ENCODE measurements at places on chromosomes 7 and 10.
A peak's percentile ranks its signal among the peaks of the same experiment; 100 is the strongest.

- peak; percentile 3 for DNase-seq
Observed at GRCh38 chr7:31633894-31634494, 53.0 kb upstream of the PPP1R17 start.

GRCh38 chr10:7662522-7662921, 4.2 kb downstream of the ITIH5 start:
- no peak for DNase-seq

- DNase-seq: no peak
Observed at GRCh38 chr10:117421985-117422384, 46.7 kb upstream of the PDZD8 start.

- DNase-seq: no peak
Observed at GRCh38 chr7:43078794-43079193, 33.7 kb upstream of the HECW1 start.

DNA sequence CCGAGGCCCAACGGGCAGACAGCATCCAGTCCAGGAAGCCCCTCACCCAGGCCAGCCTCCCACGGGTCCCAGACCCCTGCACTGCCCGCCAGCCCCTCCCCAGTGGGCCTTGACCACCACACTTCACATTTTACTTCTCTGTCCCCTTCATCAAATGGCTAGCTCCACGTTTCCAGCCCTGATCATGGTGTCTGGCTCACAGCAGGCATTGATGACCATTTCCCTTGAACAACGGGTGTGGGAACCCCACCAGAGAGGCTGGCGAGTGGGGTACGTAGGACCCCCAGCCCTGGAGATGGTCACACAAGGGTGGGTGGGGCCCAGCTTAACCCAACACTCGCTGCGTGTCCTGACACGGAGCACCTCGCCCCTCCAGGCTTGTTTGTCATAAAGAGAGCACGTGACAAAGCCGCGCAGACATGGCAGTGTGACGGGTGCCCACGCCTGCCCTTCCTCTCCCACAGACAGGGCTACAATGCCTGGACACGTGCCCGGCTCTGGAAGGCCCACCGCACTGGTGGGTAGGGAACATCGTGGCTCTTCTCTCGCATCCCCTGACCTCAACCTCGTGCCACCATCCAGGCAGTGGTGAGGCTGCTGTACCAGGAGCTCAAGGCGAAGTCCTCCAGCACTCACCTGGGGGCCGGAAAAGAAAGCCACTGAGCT, 267.7 kb downstream of the MAD1L1 start:
- DNase-seq: no peak

DNA sequence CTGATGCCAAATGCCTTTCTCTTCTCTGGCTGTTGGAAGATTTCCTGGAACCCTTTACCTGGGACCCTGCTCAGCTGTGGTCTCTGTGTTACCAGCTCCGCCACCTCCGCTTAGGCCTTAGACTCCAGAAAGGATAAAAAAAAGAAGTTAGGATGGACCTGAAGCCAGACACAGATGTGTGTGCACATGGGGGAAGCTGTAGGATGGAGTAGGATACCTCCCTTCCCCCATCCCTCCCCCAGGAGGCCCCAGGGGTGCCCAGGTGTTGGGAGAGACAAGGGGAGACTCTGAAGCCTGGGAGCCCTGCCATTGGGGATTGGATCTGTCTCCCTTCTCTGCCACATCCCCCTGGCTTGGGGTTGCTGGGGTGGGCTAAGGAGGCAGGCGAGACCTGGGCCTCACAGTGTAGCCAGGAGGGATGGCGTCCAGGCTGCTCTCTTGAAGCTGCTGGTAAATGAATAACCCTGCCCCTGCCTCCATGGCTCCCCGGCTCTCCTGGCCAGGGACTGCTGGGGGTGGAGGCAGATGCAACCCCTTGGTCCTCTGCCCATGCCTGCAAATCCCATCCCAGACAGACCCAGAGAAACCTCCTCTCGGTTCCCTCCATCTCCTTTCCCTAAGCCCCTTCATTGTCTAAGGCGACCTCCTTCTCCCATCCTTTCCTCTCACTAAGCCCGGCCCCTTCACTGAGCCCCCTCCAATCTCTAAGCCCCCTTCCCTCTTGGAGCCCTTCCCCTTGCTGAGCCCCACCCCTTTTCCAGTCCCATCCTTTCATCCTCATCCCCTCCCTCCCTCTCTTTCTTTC, 8.0 kb downstream of the CLDN3 start:
- DNase-seq: no peak

DNA sequence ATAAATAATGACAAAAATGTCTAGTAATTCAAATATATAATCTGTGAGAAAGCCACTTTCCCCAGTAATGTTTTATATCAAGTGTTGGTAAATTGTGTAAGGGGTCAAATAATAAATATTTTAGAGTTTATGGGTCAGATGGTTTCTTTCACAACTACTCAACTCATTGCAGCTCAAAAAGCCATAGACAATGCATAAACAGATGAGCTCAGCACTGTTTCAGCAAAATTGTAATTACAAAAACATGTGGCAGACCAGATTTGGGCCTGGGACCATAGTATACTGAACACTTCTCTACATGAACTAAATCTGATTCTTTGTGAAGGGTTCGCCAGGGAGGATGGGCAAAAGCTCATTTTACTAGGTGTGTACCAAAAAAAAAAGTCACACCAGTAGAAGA, 460.8 kb downstream of the NRG3 start:
- no peak for DNase-seq

DNA sequence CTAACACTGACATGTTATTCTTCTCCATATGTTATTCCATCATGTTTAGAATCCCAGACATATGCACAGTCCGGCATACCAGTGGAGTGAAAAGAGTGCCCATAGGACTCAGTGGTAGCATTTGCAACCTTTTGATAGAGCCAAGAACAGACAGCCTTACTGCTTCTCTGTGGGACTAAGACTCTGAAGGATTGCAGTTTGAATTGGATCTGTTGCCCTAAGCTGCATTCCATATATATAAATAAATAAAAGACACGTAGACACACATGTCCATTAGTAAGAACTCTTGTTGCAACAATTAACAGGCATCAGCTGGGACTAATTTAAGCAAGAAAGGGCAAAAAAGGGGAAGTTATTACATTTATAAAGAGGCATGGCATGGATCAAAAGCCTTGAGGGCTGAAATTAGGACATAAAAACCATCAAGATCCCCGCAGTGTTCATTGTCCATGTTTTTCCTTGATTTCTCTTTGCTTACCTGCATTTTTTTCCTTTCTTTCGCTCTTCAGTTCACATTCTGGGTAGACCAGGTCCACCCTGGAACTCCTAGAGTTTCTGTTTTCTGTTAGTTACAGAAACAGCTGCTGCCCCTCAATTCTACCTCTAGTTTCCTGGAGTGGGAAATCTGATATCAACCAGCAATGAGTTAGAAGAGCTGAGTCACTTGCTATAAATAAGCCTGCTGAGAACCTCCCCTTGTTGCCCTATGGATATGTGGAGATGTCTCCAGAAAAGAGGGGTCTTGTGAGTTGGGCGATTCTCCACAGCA, 132.4 kb downstream of the SORCS1 start:
- no peak for DNase-seq

DNA sequence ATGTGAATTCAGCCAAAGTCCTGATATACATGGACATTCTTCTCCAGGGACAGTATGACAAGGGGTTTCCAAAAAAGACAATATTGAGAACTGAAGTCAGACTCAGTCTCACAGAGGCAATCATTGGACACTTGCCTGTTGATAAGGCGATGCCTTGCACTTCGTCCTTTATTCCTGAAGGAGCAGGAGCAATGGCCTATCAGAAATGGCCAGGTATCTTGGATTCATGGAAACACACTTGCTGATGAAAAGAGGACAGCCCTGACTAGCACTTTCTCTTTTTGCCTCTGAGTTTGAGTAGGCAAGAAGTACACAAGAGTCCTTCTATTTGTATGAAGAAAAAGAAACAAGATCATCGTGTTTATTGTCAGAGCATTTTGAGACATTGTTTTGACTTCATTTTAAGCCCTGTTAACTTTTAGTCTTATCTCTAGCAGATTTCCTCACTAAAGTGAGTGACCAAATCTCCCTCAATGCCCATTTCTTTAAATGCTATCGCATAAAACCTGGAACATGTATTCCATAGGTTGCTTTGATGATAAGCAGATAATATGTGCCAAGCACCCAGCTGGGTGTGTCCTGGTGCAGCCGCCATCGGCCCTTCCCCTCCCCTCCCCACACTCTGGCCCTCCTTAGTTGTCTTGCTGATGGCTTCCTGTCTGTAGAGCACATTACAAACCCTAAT, 26.6 kb downstream of the ST8SIA6 start:
- no peak for DNase-seq

DNA sequence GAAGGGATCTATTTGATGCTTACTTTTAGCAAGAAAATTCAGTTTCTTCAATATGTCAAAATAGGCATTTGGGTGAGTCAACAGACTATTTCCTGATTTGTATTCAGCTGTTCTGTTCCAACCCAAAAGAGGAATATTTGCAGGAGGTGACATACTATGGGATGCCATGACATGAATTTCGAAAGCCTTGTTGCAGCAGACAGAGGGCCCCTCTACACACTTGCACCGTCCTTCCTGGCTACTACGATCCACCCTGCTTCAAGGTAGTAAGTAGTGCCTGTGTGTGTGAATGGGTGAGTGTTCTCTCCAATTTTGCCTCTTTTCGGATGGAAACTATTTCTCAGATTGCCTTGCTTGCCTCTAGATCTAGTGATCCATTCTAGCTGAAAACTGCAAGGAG, 413.0 kb upstream of the ADARB2 start:
- no peak for DNase-seq

DNA sequence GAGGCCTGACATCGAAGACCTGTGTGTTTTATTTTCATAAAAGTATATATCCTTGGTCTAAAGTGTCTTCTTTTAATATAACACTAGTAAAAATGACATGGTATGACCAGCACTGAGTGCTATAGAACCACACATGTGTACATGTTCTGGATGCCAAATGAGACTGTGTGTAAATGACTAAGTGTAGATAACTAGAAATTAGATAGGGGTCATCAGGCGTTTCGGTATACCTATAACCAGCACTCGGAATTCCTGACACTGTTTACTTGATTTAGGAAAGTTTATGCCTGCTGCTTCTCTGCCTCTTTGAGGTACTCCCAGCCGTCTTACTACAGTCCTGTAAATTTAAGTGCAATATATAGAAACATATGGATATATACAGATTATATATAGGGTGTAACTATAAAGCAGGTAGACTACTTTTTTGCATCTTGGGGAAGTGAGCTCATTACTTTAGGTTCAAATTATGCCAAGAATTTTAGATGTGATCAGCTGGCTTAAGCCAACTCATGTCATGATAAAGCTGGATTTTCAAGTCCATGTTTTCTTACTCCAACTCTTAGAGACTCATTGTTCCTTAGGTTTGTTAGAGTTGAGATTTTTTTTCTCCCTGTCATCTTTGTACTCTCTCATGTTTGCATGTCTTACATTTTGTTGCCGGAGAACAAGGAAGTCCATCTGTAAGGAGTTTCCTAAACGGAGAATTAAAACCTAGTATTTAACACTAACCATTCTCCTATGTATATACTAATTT, 62.9 kb downstream of the KLHDC10 start:
- no peak for DNase-seq

- no peak for DNase-seq
Observed at GRCh38 chr10:3747984-3748383, 37.0 kb downstream of the KLF6 start.

DNA sequence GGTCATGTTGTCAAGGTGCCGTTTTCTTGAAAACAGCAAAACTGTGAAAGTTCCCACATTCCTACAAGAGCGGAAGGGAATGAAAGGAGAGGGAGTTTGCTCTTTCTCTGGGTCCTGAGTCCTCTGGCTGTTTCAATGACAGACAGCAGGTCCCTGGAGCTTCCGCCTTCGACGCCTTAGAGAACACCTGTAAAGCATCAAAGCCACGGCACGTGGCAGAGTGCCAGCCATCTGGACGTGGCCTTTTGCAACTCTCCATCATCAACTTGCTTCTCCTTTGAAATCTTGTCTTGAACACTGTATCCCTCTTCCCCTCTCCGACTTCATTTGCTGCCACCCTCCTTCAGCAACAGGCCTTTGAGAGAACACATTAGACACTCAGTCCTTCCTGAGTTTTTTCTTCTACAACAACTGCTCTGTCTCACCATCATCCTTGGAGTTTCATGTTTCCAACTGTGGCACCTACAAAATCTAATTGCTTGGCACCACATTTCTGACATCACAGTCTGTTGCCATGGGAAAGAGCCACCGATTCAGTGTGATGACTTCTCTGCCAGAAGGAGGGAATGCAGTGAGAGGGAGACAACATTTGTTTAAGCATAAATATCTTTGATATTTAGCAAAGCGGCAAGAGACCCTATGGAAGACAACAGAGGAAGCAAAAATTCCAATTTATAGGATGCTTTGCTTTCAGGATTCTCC, 204.9 kb upstream of the PTER start:
- no peak for DNase-seq

DNA sequence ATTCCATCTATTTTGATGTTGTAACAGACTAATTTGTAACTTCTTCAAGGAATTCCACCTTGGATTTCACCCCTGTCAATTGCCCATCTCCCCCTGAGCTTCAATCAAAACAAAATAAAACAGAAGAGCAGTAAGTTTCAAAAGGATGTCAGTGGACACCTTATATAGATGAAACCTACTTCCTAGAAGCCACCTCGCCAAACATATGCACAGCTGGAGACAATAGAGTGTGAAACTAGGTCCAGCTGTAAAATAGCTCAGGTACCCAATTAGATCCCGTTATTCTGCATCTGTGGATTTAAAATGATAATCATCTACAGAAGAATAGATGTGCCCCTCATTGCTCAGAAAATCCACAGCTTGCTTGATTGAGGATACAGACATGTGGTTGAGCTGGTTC, 598.6 kb downstream of the SH2D4B start:
- DNase-seq: no peak

GRCh38 chr10:123761666-123762230, 95.6 kb downstream of the GPR26 start:
- DNase-seq: no peak

- no peak for DNase-seq
Observed at GRCh38 chr10:133168617-133169031, 8.6 kb downstream of the KNDC1 start.

DNA sequence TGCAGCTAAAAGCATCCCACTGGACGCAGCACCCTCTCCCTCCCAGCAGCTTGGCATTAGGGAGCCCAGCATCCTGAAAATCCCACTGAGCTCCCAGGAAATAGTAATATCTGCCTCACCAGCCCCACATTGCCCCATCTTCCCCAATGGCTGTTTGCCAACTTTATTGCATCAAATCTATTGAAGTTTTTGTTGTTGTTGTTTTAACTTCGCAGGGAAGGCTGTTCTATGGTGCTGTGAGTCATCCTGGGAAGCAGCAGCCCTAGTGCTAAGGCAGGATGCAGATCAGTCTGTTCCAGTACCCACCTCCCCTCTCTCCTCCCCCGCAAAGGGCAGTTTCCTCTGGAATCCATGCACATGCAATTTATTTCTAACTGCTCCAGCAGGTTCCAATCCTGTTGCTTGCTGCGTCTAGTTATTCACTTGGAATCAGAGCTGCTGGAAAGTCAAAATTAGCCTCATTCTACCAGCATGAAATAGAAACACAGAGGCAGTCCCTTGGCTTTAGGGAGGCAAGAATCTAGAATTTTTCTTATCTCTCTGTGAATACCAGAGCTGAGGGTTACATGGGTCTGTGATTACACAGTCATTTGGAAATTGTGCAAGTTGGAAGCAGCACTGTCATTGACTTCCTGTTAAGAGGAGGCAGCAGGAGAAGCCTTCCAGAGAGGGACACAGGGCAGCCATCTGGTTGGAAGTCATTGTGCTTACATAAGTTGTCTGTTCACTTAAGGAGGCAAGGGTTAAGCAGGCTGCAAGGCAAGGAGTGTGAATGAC, 115.9 kb upstream of the CACUL1 start:
- no peak for DNase-seq

Data from DMS79 treated with DMSO at 0.1 percent for 48 hours (cell line).